ENCODE measurements at places on chromosomes 5 and 9.

DNA sequence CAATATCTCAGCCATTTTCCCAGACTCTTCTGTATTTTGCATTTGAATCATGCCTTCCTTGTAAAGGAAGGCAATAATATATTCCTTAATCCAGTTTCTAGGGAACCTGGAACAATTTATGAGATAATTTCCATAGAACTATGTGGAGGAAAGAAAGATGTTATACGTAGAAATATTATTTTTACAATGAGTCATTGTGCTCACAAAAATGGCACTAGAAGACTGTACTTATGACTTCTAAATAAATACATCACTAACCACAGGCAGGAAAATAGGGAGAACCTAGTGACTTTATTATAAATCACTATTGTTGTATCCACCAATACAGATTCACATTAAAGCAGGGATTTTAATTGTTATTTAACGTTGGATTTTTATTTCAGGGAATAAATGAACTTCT is 87.6 kb downstream of the FBXO38 start:
- no peak for DNase-seq

DNA sequence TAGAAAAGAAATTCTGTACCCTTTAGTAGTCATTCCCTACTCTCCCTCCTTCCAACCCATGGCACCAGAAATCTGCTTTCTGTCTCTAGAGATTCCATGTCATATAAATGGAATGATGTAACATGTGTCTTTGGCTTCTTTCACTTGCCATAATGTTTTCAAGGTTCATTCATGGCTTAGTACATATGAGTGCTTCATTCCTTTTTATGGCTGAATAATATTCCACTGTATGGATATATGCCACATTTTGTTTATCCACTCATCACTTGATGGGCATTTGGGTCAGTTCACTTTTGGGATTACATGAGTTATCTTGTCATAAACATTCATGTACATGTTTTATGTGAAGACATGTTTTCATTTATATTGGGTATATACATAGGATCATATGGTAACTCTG is 19.4 kb downstream of the POLR3G start:
- no peak for DNase-seq

GRCh38 chr9:133506653-133507038 is 18.1 kb downstream of the MYMK start:
- peak; percentile 45 for DNase-seq

GRCh38 chr5:78972654-78973428 is 12.3 kb downstream of the ARSB start:
- DNase-seq = peak; percentile 5

GRCh38 chr5:170584003-170584402 is 80.2 kb downstream of the KCNIP1 start:
- no peak for DNase-seq

DNA sequence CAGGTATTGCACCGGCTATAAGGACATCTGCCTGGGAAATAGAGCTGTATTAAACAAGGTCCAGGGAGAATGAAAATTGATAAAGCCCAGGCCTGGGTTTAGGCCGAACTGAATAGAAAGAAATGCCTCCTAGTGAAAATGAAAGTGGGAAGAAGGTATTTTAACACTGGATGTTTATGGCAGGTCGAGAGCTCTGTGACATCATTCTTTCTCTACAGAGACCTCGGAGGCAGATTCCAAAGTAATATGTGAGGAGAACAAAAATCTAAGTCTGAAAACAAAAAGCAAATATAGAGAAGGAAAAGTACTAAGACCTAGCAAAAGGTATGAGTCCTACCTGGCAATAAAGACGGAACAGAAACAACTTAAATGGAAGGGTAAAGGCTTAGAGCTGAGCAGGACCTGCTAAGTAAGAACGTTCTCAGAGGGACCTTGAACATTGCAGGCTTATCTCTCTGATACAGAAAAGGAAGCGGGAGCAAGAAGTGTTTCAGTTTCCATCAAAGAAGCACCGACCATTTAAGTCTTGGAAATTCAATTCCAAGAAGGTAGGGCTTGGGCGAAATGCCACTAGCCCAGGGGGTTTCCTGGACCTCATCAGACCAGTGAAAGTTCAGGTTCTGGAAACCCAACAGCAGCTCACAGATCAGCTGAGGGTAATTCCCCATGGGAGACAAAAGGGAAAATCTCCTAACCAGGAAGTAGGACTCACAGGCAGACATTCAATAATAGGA is 80.0 kb downstream of the SUSD1 start:
- DNase-seq = no peak

GRCh38 chr5:65721050-65721719 is 724 bp downstream of the SGTB start:
- DNase-seq = peak; percentile 23

GRCh38 chr9:4984171-4984620 is 876 bp upstream of the JAK2 start:
- no peak for DNase-seq

GRCh38 chr9:111945216-111945615 is 48.6 kb downstream of the UGCG start:
- DNase-seq = no peak

GRCh38 chr9:87783180-87783579 is 57.3 kb downstream of the CTSL start:
- DNase-seq = no peak

Data from gastrocnemius medialis (tissue), 4 donors.